ENCODE measurements at places on chromosomes 2 and 18.

GRCh38 chr2:65354773-65355172, 77.6 kb downstream of the SPRED2 start:
- no peak for DNase-seq

DNA sequence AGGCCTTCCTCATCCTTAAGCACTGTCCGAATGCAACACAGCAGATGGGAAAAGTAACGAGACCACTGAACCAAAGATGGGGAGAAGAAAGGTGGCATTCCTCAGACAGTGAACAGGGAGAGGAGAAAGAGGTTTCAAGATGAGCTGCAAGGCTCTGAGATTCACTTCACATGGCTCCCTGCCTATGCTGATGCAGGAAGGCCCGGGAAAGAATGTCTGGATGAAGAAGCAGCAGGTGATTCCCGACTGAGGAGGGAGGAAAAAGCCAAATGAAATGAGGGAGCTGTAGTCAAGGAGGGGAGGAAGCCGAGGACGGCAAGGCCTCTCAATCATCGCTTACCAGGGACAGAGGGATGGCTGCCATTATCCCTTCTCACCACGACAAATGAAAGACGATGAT, 98.5 kb upstream of the BOD1L2 start:
- DNase-seq: no peak

DNA sequence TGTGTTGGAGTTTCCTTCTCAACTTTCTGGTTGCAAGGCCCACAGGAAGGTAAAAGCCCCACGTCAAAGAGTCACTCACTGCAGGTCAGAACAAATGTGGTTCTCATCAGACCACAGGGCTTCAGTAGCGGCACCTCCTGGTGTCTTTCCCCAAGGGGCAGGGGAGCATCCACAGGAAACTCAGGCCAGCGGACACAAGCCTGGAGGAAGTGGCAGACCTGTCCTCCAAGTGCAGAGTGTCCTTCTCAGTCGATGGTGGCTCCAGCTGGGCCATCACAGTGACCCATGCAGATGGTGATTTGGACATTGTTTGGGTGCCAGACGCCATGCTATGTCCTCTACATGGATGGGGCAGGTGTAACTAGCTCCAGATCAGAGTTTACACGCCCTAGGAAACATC, 84.9 kb downstream of the ACKR3 start:
- DNase-seq: no peak

DNA sequence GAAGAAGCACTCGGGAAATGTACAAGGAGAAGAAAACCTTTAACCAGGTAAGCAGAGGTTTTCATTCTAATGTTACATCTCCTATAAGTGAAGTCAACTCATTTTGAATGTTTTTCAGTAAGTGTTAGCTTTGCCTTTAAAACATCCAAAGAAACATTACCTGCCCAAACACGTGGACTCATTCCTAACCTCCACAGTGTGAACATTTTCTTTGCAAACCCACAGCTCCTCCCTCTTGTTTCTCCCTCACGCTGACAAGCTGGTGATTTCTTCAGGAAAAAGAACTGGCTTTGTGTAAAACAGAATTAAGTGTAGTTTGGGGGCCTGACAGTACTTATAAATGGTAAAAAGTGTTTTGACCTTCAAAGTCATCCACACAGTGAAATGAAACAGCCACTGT, 72.5 kb downstream of the MTCL1 start:
- no peak for DNase-seq

- no peak for DNase-seq
Observed at GRCh38 chr2:1498176-1498575, 84.9 kb downstream of the TPO start.

DNA sequence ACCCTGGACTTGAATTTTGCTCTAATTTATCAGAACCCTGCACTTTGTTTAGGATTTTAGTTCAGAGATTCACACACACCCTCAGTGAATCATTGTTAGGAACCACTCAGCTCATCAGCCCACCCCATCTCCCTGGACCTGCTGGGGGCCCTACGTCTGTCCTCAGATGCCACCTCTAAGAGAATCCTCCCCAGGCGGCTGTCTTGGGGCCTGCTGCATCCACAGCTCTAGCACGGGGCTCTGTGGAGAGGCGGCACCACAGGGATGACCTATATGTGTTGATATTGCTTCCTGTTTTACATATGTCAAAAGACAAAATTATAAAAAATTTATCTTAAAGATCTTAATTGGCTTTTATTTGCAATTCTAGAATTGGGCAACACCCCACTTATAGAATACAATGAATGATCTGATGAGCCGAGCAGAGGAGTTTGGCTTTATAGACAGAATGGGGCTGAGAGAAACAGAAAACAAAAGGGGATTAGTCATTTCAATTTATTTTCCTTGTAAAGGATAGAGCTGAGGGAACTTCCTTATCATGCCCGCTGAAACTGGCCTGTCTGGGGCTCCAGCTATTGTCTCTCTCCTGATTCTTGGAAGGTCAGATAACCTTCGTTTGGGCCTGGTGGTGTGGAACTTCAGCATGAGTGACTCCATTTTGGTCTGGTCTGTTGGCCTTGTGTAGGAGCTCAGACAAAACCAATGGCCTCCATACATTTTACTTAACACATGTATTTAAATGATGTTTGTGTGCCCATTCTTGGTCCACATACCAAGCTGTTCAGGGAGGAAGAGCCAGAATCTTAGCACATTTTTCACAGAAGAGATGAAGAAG, 1.4 kb downstream of the MYO7B start:
- DNase-seq: no peak

DNA sequence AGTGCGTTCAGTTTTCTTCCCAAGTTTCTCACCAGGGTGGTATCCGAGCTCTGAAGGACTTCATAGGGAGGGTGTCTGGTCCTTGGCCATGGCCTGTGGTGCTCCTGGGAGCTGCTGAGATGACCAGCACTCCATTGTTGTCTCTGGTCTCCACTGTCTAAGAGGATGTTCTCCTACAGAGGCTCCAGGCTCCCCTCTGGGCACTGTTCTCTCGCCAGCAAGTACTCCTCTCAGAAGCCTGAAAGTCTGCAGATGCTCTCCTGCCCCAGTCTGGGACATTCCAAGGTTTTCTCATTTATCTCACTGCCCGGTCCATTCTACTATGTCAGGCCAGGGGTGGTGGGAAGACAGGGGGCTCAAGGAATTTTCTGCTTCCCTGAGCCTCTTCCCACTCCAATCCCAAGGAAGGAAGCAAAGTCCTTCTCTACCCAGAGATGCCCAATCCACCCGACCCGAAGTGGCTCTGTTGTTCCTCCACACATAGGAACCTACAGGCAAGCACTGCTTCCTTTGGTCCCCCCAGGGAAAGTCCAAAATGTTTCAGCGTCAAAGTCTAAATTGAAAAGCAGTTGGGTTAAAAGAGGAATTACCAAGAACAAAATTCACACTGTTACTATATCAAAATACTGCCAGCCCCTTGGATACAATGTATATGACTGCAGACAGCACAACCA, 110.5 kb downstream of the GYPC start:
- no peak for DNase-seq

- DNase-seq: no peak
Observed at GRCh38 chr18:67074309-67074708, 442.2 kb downstream of the DSEL start.

- DNase-seq: peak; percentile 13
Observed at GRCh38 chr2:211133766-211134165, 577.4 kb downstream of the CPS1 start.

- no peak for DNase-seq
Observed at GRCh38 chr2:68743531-68743930, 8.9 kb downstream of the ARHGAP25 start.

DNA sequence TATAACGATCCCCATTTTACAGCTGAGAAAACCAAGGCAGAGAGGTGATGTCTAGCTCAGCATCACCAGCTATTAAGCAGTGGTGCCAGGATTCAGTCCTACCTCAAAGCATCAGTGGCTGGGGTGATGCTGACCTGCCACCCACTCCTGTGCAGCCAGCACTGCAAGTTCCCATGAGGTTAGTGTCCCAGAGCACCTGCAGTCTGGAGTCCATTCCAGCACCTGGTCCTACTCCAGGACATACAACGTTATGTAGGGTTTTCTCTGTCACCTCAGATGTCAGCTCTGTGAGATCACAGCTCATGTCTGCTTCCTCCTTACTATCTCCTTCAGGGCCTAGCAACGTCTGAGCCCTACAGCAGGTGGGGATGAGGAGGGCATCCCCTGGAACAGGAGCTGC, 328.0 kb upstream of the HS6ST1 start:
- no peak for DNase-seq

- peak; percentile 9 for DNase-seq
Observed at GRCh38 chr2:23595601-23596251, 210.7 kb downstream of the KLHL29 start.

GRCh38 chr2:15735484-15736326, 144.0 kb downstream of the DDX1 start:
- no peak for DNase-seq

DNA sequence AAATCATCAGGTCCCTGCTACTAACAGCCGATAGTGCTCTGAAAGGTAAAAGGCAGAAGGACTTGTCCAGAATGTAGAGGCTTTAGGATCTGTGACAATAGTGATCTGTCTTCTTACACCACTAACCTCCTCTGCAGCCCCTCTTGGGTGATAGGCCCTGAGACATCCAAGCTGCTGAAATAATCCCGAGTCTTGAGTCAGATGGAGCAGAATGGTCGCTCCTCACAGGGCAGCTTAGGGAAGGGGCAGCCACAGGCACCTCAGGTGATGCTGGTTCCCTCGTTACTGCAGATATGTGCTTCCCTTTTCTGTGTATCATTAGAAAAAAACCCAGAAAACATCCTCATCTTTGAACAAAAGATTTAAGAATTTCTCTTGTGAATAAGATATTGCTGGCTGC, 157.1 kb upstream of the DLX2 start:
- no peak for DNase-seq

- DNase-seq: peak; percentile 79
Observed at GRCh38 chr2:69164061-69164778, 151.2 kb downstream of the ANTXR1 start.

- DNase-seq: peak; percentile 20
Observed at GRCh38 chr2:46914578-46915230, 902 bp downstream of the MCFD2 start.
